ENCODE measurements at places on chromosomes 7 and 10. TPM values are rescaled to one million over a fixed set of nuclear protein-coding genes. Genes with fewer than 3 reads are reported as not detected.

PDE1C gene
- total RNA-seq, result not detected

CHAT gene
- total RNA-seq, result not detected

HYCC1 gene
- total RNA-seq, result 171 TPM

NPFFR1 gene
- not detected for total RNA-seq

ZNF467 gene
- not detected for total RNA-seq

SPDYE5 gene
- not detected for total RNA-seq

HMX2 gene
- 2.4 TPM for total RNA-seq

CAV1 gene
- not detected for total RNA-seq

SEM1 gene
- total RNA-seq, result 68.3 TPM

ZNF138 gene
- 27.8 TPM for total RNA-seq

HOXA9 gene
- total RNA-seq, result not detected

ZNF425 gene
- total RNA-seq, result 1.1 TPM

RAMP3 gene
- not detected for total RNA-seq

GRCh38 chr10:128393546-128393945 is 267.3 kb upstream of the MKI67 start:
- DNase-seq, result no peak

DNA sequence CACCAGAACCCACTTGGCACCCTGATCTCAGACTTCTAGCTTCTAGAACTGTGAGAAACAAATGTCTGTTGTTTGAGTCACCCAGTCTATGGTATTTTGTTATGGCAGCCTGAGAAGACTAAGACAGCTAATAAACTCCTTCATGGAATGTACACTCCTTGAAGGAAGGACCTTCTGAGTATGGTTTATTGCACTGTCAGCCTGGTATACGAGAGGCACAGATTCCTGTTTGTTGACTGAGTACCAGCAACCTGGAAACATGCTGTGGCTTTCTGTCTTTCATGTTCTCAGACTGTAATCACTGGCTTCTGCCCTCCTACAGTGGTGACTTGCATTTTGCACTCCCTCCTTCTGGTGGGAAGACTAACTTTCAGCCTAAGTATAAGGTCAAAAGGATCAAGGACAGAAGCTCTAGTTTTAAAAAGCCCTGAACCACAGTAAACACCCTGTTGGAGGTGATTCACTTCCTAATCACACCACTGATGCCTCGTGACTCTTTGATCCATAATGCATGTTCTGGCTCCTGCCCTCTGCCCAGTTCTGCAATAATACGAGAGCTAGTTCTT is 319.0 kb upstream of the NPSR1 start:
- DNase-seq, result no peak

- peak; percentile 82 for DNase-seq
These were observed 37.7 kb downstream of the PRSS2 start for GRCh38 chr7:142808461-142808801.

- no peak for DNase-seq
These were observed 12.8 kb downstream of the RAB11FIP2 start for GRCh38 chr10:118033905-118034304.

GRCh38 chr10:98041352-98042043 is 11.1 kb upstream of the CRTAC1 start:
- peak; percentile 72 for DNase-seq

DNA sequence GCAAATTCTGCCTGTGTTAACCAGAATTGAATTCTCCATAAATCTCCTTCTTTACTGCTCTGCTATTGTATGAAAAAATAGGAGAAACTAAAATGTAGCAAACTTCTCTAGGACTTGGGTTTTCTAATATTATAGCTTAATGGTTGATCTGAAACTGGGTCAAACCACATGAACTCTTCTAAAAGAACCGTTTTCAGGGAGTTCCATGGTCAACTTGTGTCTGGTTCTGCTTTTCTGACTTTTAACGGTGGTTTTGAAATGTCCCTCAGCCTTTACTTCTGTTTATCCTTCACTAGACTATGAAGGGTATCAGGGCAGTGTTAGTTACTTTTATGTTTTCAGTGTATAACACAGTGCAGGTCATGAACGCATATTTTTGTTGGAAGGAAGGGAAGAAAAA is 242.2 kb downstream of the TSPAN12 start:
- DNase-seq, result no peak

GRCh38 chr10:66223656-66224055 is 702.2 kb upstream of the LRRTM3 start:
- DNase-seq, result no peak

GRCh38 chr10:13827076-13827797 is 240.5 kb downstream of the PRPF18 start:
- DNase-seq, result no peak

DNA sequence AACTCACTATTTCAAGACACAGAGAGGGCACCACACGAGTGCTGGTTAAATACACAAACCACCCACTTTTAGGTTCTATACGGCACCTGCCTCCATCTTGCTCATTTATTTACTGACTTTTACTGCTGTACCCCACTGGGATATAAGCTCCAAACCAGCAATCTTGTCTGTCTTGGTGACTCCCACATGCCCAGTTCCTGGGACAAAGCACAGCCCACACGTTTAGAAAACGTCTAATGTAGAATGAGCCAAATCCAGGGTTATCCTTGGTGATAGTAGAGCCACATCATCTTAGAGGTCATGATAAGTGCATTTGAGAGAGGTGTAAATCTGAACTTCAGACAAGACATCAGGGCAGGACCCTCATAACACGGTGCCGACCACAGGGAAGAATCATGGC is 73.5 kb downstream of the NUDCD3 start:
- DNase-seq, result no peak

DNA sequence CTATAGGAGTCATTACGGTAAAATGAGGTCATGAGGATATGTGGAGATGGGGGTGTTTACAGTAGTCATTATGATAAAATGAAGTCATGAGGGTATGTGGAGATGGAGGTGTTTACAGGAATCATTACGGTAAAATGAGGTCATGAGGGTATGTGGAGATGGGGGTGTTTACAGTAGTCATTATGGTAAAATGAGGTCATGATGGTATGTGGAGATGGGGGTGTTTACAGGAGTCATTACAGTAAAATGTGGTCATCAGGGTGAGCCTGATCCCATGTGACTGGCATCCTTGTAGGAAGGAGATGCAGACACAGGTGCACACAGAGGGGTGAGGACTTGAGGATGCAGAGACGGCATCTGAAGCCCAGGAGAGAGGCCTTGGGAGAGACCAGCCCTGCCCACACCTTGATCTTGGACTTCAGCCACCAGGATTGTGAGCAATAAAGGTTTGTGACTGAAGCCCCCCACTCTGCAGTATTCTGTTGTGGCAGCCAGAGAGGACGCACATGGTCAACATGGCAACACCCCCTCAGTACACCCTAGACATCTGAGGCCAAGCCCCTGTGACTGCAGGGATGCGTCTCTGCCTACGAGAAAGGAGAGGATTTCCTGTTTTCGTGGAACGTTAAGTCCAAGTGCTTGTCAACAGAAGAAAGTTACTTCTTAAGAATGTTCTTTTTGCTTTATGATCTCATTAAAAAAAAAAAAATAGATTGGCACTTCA is 544.4 kb downstream of the DNAJB6 start:
- DNase-seq, result no peak

DNA sequence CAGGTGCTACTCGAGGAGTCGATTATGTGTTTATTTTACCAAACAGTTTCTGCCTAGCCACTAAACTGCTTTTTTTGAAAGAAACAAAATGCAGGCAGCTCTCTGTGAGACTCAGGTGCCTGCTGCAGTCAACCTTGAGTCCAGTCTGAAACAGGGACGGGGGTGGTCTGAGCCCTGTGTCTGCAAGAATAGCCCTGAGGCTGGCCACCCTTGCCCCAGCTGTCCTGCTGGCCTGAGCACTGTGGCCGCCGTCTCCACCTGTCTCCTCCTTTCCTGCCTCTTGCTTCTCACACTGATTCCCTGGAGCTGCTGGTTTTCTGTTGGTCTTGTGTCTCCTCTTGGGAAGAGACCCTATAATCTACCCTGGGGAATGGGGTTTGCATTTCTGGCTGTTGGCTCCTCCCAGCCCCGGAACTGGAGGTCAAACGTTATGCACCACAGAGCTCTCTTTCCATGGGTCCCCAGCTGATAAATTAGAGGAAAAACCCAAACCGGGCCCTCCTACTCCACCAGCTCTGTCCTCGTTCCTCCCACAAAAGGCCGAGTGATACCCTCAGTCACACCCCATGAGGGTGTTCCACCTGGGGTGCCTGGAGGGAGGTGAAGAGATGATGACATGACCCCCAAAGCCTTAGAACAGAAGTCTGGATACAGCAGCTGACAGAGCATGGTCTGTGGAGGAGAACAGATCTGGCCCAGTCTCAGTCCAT is 15.0 kb upstream of the SLC18A3 start:
- DNase-seq, result no peak

DNA sequence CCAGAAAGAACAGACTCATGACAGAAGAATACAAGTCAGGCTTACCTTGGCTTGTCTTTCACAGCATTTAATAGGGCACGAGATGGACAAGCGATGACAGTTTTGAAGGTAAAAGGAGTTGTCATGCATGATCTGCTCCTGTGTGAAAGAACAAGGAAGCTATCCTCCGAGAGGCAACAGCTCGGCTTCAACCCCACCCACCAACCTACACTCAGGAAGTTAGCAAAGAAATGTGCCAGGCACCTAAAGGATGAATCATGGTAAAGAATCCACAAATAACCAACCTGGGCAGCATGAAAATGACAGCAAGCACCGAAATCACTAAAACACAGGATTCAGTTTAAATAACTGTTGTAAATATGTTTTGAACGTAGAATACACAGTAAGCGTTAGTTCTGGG is 700.2 kb downstream of the TYW1 start:
- no peak for DNase-seq

GRCh38 chr10:72449941-72450441 is 95.3 kb upstream of the DNAJB12 start:
- DNase-seq, result no peak

DNA sequence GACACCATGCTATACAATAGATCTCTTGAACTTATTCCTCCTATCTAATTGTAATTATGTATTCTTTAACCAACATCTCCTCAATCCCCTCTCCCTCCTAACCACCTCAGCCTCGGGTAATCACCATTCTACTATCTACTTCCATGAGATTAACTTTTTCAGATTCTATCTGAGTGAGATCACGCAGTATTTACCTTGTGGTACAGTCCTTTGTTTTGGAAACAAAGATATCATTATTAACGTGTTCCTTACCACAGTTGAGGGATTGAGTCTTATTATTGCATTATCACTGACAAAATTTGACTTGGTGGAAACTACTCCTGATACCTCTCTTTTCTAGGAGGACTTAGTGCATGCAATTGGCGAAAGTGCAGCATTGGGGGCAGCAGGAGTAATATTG is 26.0 kb upstream of the HYAL4 start:
- DNase-seq, result no peak

DNA sequence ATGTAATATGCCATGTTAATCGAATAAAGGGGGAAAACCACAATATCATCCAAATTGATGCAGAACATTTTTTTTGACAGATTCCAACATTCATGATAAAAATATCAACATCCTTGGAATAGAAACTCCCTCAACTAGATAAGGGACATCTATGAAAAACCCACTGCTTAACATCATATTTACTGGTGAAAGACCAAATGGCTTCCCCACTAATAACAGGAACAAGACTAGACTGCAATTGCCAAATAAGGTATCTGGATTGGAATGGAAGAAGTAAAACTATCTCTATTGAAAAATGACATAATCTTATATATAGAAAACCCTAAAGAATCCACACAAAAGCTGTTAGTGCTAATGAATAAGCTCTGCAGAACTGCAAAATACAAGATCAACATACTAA is 27.8 kb downstream of the SMURF1 start:
- DNase-seq, result no peak

- no peak for DNase-seq
These were observed 244.2 kb downstream of the THSD7A start for GRCh38 chr7:11587814-11588213.

GRCh38 chr10:17059197-17059688 is 70.4 kb downstream of the CUBN start:
- DNase-seq, result no peak

- no peak for DNase-seq
These were observed 33.4 kb upstream of the FAM133B start for GRCh38 chr7:92623544-92623943.

- no peak for DNase-seq
These were observed 548.8 kb upstream of the KCND2 start for GRCh38 chr7:119724041-119724792.

- DNase-seq, result peak; percentile 29
These were observed 19.4 kb upstream of the ANTXRL start for GRCh38 chr10:46267132-46267985.

GRCh38 chr7:24728503-24729364 is 28.5 kb downstream of the GSDME start:
- DNase-seq, result no peak

DNA sequence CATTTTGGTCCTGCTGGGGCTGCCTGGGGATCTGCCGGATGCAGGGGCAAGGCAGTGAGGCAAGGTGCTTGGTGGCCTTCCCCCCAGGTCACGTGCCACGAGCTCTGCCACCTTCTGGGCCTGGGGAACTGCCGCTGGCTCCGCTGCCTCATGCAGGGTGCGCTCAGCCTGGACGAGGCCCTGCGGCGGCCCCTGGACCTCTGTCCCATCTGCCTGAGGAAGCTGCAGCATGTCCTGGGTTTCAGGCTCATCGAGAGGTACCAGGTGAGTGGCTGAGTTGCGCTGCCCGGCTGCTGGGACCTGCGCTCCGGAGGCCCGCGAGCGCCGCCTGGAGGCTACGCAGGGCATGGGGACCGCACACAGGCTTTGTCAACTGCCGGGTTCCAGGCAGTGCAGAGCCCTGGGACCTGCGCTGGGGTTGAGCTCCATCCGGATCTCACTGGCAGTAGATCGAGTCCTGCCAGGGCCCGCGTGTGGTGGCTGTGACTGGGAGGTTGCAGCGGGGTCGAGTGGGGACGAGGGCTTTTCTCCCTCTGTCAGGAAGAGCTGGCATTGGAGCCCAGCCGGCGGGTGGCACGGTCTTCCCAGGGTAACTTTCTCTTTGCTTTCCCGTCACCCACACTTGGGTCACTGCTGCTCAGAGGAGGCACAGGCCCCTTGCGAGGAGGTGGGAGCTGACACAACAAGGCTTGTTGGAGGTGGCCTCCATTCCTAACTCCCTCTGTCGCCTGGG is 21.7 kb downstream of the AMZ1 start:
- DNase-seq, result peak; percentile 92

GRCh38 chr10:126663328-126663727 is 7.2 kb downstream of the C10orf90 start:
- no peak for DNase-seq
